Stimulated activated CD8-positive, alpha-beta memory T cell treated with anti-CD3 and anti-CD28 coated beads, Interleukin-7, amount 100 ng/mL, for 4 hours (primary cell): ENCODE measurements at places on chromosomes 12 and 14.

DNA sequence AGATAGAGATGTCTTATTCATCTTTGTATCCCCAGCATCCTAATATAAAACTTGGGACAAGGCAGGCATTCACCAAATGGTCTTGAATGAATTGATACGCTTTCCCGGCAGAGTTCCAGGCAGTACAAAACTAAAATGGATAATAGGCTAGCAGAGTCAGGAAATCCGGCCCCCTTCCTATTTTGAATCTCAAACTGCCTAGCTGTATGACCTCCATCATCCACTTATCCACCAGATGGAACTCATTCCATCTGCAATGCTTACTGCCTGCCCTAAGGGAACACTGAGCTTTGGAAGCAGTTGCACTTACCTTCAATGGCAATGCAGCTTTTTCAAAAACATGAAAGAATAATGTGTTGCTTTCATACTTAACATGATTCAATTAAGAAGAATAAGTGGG, 43.4 kb downstream of the BDKRB1 start:
- DNase-seq: no peak

- DNase-seq: no peak
Observed at GRCh38 chr12:72191761-72192160, 80.4 kb upstream of the TRHDE start.

- DNase-seq: no peak
Observed at GRCh38 chr12:63304887-63305316, 153.9 kb upstream of the AVPR1A start.

- DNase-seq: no peak
Observed at GRCh38 chr12:117818400-117818799, 150.4 kb downstream of the KSR2 start.

DNA sequence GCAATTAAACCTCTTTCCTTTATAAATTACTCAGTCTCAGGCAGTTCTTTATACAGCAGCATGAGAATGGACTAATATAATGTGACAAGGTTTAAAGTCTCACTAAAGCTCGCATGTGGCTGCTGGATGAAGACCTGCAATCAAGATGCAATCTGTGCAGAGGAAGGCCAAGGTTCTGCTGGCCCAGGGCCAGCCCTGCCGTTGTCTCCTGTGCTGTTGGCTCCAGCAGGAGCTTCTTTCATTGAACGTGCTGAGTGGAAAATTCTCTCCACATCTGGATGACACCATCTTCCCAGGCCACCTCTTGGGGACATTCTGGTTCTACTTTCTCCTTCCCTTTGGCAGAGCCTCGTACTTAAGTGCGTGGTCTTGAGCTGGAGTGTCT, 742.2 kb downstream of the VRK1 start:
- DNase-seq: no peak

- DNase-seq: no peak
Observed at GRCh38 chr12:105507311-105508038, 177.0 kb downstream of the C12orf75 start.

GRCh38 chr14:54976316-54976715, 50.6 kb downstream of the WDHD1 start:
- DNase-seq: no peak

- DNase-seq: no peak
Observed at GRCh38 chr14:101408077-101408831, 153.0 kb upstream of the DIO3 start.

GRCh38 chr12:24113701-24114100, 164.2 kb upstream of the SOX5 start:
- DNase-seq: no peak

DNA sequence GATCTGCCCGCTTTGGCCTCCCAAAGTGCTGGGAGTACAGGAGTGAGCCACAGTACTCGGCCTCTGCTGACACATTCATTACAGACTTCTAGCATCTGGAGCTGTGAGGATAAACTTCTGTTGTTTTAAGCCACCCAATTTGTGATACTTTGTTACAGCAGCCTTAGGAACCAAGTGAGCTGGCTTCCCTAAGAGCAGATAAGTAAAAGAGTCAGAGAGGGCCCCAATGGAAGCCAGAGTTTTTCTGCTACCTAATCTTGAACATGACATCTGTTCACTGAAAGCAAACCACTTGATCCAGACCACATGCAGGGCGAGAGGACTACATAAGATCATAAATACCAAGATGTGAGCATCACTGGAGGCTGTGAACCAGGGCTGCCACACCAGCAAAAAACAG, 3.7 kb upstream of the MAPKAPK5 start:
- no peak for DNase-seq

DNA sequence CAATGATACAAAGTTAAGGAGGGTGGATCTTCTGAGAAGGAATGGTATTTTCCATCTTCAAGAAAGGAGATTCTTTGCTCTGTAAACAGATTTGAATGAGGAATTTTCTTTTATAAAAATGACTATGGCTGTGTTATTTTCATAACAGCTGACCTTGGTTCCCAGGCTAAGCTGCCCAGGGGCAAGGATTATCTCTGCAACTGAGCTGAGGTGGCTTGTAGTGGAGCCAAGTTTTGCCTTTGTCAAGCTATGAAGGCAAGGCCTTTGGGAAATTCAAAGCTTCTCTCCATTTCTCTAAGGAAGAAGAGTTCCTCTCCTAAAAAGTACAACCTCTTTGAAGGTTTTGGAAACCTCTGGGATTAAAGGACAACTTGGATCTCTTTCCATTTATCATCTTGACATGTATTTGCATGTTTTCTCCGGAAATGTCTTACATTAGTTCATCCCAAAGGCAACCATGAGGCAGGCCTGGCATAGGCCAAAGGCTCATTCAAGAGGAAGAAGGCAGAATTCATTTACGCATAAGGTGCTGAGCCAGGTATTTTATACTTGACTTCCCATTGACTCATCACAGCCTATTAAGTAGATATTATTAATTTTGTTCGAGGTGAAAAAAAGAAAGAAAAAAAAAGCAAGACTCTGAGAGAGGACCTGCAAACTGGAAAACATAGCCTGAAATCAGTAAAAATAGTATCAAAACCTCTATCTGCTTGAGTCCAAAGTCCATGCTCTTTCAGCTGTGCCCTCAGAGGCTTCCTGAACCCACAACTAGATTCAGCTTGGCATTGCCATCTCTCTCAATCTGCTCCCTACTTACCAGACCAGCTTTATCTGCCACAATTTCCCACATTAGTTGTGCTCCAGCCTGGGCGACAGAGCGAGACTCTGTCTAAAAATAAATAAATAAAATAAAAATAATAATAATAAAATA, 24.0 kb upstream of the CKAP4 start:
- DNase-seq: no peak

- no peak for DNase-seq
Observed at GRCh38 chr14:88613552-88614010, 50.7 kb downstream of the ZC3H14 start.

- DNase-seq: no peak
Observed at GRCh38 chr12:115261691-115262398, 577.9 kb upstream of the TBX3 start.

GRCh38 chr12:10873378-10873777, 10.7 kb downstream of the PRH1 start:
- DNase-seq: no peak

DNA sequence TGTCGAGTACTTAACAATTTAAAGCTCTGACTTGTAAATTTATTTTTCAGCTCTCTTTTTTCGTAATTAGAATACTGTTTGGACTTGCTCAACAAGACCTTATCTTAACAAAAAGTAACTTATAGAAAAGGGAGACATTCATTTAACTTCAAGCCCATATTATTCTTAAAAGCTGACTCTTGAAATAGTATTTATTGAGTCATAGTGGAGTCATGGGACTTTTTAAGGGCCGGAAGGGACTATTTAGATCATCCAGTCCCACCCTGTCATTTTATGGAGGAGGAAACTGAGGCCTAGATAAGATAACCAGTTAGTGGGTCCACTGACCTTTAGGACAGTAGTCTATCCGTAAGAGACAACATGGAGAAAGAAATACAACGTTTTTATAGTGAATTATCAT, 1.5 kb downstream of the RAP1B start:
- no peak for DNase-seq

DNA sequence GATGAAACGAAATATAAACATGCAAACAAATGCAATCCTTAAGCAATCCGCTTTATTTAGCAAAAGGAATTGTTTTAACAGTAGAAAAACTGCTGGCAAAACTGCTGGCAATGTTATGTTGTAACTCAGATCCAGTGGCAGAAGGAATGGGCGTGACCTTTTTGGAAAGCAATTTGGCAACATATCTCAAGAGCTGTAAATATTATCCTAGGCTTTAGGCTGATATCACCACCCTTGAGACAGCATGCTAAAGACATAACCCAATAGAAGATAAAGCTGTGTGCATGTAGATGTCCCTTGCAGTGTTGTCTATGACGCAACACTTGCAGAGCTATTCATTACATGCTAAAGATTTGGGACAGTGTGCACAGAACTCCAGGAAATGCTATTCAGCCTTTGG, 138.5 kb downstream of the DICER1 start:
- no peak for DNase-seq

DNA sequence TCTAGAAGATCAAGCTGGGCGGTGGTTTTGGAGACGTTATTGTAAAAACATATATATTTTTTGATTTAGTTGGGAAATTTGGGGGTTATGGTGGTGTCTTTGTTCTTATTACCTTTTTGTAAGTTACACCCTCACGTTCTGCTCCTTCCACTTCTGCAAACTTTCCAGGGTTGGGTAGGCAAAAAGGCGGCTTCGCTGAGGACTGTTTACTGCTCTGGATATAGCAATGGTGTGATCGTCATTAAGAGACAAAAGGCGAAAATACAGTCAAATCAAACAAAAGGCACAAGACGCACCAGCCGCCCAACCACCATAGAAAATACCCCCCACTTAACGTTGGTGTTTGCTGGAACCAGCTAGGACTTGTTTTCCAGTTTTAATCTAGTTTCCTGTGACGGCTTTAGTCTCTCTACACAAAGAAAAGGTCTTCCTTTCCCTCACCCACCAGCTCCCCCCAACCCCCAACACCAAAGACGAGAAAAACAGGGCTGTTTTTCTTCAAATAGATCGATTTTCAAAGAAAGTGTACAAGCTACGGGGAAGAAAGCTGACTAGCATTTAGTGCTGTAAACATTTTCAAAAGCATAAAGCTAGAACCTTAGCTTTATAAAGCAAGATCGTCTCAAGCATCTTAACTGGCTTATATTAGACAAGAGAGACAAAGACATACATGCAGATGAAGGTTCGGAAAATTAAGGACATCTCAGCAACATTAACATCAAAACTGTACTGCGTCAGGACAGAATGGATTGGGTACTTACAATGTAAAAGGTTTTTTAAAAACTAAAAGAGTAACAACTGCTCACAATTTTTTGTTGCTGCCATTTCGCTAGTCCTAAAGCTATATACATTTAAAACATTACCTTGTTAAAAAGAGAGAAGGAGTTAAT, 2.0 kb upstream of the SETD1B start:
- no peak for DNase-seq

- no peak for DNase-seq
Observed at GRCh38 chr14:33435911-33436689, 497.4 kb downstream of the NPAS3 start.

DNA sequence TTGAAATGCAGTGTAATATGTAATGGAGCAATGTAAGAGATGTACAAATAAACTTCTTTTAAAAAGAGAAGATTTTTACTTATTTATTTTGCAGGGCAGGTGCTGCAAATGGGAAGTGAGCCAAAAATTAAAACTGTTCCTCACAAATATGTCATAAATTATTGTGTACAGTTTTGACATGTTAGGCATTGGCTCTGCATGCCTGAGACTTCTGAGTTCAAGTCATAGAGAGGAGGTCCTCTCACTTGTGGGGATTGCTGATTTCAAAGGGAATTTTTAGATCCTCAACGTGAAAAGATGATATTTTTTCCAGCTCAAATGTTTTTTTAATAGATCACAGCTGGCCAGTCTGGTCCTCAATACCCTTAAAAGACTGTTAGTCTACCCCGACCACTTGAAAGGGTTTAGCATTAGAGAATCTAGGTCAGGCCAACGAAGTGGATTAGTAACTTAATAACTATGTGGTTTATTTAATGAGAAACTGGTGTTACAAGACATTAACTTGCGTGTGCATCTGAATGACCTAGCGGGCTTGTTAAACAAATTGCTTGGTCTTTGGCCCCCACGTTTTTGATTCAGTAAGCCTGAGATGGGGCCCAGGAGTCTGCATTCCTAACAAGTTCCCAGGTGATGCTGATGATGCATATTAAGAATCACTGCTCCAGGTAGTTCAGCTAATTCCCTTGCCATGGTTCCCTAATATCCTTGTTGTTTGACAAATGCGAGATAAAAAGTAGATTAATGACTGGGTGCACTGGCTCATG, 30.9 kb upstream of the WDR89 start:
- DNase-seq: no peak

GRCh38 chr12:129152351-129153104, 299.2 kb downstream of the GLT1D1 start:
- no peak for DNase-seq

GRCh38 chr12:68805592-68806120, 2.3 kb upstream of the MDM2 start:
- DNase-seq: no peak

GRCh38 chr14:102374264-102374663, 11.5 kb downstream of the TECPR2 start:
- DNase-seq: no peak

DNA sequence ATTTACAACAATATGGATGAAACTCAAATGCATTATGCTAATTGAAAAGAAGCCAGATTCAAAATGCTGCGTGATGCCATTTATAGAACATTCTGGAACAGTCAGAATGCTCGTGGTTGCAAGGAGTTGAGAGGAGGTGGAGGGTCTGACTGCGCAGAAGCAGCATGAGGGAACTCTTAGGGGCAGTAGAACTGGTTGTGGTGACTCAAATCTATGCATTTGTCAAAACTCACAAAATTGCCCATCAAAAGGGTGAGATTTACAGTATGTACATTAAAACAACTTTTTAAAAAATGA, 113.7 kb upstream of the PDZRN4 start:
- no peak for DNase-seq

DNA sequence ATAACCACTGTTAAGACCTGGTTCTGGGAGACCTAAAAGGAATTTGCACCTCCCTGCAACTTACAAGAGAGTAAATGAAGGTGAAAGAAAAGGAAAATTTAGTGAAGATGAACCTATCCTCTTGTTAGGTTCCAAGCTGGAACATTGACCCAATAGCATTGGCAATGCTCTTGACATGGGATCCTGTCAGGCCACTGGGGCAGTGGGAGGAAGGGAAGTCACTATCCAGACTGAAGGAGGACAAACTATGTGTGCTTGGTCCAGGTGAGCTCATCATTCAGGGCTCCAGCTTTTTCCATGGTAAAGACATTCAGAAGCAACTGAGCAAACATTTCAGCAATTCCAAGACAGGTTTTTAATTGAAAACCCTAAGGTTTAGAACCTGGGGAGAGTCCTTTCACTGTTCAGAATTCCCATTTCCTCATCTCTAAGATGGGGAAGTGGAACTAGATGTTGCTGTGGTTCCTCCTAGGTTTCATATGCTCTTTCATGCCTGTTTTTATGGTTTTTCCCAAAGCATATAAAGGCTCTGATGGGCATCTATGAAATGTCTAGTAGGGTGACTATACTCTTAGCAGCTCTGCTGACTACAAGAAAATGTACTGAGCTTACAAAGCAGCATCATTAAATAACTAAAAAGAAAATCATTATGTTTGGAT, 33.1 kb downstream of the MAPK1IP1L start:
- no peak for DNase-seq

- DNase-seq: no peak
Observed at GRCh38 chr12:113609692-113610469, 138.2 kb upstream of the LHX5 start.
